ENCODE measurements at places on chromosomes 6 and 20.

GRCh38 chr6:159490298-159490937 is 202.6 kb downstream of the SOD2 start:
- no peak for DNase-seq

GRCh38 chr20:45459606-45460005 is 9.9 kb upstream of the WFDC2 start:
- DNase-seq = no peak

- no peak for DNase-seq
These were observed 1.2 kb downstream of the IFNGR1 start for GRCh38 chr6:137217801-137218472.

DNA sequence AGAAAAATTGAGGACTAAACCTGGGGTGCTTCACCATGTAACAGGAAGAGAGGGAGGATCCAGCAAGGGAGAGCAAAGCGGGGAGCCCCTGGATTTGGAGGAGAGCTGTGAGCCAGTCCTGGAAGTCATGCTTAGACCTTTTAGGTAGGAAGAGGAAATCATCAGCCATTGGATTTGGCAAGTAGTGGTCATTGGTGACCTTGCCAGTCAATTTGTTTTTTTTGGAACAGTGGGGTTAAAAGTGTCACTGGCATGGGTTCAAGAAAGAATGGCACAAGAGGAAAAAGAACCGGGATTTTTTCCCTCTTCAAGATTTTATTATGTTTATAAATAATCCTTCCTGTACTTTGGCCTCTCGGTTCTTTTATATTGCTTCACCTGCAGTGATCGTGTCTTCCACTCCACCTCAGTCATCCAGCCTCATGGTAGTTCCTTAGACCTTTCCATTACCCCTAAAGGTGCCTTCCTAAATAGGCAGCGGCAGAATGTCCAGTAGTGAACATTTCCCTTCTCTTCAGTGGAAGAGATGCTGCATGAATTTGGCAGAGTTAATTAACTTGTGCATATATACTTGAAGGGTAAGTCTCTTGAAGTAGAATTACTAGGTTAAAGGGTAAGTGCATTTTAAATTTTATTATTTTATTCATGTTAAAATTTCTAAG is 124.7 kb downstream of the QKI start:
- no peak for DNase-seq
